ENCODE measurements at places on chromosomes 4 and X. TPM values are rescaled to one million over a fixed set of nuclear protein-coding genes. Genes with fewer than 3 reads are reported as not detected.

TREX2 gene
- 5.1 TPM for total RNA-seq

GAGE12J gene
- total RNA-seq, result not detected

RNF175 gene
- total RNA-seq, result 0.76 TPM

SLC2A9 gene
- 18.7 TPM for total RNA-seq

AMTN gene
- 0.79 TPM for total RNA-seq

VSIG4 gene
- total RNA-seq, result 6.7 TPM

CYTL1 gene
- total RNA-seq, result 2.5 TPM

USP17L10 gene
- total RNA-seq, result not detected

ATP7A gene
- 9.4 TPM for total RNA-seq

CTAG1A gene
- total RNA-seq, result not detected

PPEF2 gene
- total RNA-seq, result not detected

PASD1 gene
- not detected for total RNA-seq

HPSE gene
- 10.4 TPM for total RNA-seq

LGI2 gene
- total RNA-seq, result 0.57 TPM

GLUD2 gene
- total RNA-seq, result 1.1 TPM

MAPK10 gene
- total RNA-seq, result 8.6 TPM

FANCB gene
- total RNA-seq, result 0.53 TPM

GRSF1 gene
- 49.0 TPM for total RNA-seq

MAGEA1 gene
- total RNA-seq, result not detected

CITED1 gene
- total RNA-seq, result not detected

ARL9 gene
- 0.53 TPM for total RNA-seq
